ENCODE measurements at places on chromosomes 7 and 10. TPM values are rescaled to one million over a fixed set of nuclear protein-coding genes. Genes with fewer than 3 reads are reported as not detected.

DNA sequence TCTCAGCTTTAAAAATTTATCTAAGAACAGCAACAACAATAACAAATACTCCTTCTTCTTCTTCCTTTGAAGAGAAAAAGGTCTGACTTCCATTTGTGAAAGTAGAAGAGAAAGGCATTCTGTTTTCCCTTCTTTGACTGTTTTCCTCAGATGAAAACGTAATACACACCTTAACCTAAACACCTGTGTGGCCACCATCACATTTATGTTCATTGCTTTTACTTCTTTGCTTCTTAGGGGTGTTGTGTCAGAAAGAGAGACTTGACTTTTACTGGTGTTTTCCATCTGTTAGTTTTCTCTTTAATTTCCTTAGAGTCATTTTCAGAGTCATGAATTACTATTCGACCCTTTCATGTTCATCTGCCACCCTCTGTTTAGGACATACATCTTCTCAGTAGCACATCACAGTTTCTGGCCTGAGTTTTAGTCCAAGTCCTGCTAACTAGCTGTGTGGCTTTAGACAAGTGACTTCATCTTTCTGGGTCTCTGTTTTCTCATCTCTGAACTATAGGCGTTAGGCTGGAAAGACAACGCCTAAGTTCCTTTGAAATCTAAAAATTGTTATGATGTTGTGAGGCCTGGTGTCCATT lies 283.8 kb downstream of the GATA3 start:
- peak; percentile 29 for DNase-seq

DNA sequence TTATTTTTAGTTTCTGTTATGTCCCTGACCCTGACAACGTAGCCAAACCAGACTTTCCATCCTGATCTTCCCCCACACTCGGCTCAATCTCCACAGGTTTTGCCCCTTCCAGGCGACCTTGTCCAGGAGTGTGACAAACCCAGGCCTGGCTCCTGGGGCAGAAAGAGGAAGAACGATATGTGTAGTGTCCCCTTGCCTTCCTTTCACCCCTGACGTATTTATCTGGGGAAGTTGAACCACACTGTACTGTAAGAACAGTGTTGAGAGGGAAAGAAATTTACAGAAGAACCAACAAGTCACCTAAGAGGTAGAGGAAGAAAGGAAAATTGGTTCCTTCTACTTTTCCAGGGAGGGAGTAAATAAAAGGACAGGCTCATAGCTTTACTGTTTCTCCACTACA lies 158.0 kb downstream of the VTI1A start:
- no peak for DNase-seq

GRCh38 chr10:64486149-64486548 lies 964.9 kb downstream of the REEP3 start:
- DNase-seq: no peak

DNA sequence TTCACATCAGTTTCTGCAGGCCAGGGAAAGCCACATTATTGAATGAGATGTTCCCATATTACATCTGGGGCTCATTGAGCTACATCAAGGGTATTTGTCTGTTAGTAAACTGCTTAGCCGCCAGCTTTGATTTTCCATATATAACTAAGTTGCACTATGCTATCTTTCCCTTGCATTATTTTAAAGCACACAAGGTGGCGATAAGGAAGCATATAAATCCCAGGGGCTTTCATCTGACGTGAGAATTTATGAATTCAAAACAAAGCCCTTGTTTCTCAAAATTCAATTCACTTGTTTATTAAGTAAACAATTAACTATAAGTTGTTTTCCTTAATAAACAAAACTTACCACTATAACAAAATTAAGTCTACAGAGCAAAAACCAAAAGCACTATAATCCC lies 334.1 kb upstream of the TPK1 start:
- no peak for DNase-seq

GRCh38 chr7:18213652-18214051 lies 186.0 kb upstream of the PRPS1L1 start:
- no peak for DNase-seq

- DNase-seq: peak; percentile 54
These were observed 1.3 kb downstream of the FBXL15 start for GRCh38 chr10:102421757-102422512.

HOXA3 gene
- total RNA-seq: not detected

ZEB1 gene
- 37.8 TPM for total RNA-seq

SLC16A12 gene
- not detected for total RNA-seq

THSD7A gene
- total RNA-seq: not detected

Data from activated CD4-positive, alpha-beta memory T cell treated with anti-CD3 and anti-CD28 coated beads for 36 hours (primary cell).